Stimulated activated CD4-positive, alpha-beta T cell treated with anti-CD3 and anti-CD28 coated beads, Interleukin-1b, Interleukin-23, amount 100 ng/mL, for 1 hour (primary cell): ENCODE measurements at places on chromosomes 11 and 22.

- DNase-seq = no peak
Measured at GRCh38 chr11:96949464-96949863, 559.7 kb downstream of the JRKL start.

DNA sequence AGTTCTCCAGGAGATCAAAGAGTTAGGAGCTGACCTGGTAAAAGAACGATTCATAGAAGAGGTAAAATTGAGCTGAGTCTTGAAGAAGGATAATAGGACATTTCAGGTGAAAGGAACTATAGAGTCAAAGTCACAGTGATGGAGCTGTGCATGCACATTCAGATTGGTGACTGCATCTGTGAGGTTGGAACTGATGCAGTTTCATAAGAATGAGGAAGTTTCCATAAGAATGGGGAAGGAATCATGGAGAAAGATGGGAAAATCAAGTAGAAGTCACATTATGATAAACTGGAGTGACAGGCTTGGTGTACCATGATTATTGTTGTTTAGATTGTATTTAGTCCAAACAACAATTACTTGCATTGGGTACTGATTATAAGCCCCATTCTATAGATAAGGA is 232.2 kb downstream of the FAM76B start:
- DNase-seq = no peak

DNA sequence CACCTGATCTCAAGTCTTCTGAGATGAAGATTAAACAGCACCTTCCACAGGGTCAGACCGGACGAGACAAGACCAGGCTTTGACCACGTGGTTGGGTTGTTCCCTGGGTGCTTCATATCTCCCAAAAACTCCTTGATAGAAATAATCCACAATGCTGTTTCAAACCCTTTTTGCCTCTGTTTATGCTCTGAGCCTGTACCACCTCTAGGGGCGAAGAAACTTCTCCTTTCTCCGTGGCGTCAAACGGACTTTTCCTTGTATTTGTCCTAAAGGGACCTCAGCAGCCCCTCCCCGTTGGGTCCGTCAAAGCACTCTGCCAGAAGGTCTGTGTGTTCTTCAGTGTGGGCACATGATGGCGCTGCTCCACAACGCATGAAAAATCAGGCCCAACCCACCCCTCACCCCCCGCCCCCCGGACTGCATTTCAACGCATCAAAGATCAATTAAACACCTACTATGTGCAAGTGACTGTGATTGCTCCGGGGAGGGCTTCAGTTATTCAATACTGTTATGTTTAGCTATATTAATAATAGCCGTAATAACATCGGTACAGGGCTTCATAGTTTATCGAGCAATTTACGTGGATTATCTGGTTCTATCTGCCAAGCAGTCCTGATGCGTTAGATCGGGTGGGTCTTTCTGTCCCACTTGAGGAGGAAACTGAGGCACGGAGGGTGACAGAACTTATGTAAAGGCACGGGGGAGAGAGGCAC is 17.3 kb upstream of the EIF3D start:
- DNase-seq = no peak

GRCh38 chr11:59473015-59473414 is at the start of gene OR4D10:
TSS of gene OR4D10 (plus strand) at chr11:59473315. CDS start at chr11:59477430, 4,115 bp downstream.
- DNase-seq = no peak

DNA sequence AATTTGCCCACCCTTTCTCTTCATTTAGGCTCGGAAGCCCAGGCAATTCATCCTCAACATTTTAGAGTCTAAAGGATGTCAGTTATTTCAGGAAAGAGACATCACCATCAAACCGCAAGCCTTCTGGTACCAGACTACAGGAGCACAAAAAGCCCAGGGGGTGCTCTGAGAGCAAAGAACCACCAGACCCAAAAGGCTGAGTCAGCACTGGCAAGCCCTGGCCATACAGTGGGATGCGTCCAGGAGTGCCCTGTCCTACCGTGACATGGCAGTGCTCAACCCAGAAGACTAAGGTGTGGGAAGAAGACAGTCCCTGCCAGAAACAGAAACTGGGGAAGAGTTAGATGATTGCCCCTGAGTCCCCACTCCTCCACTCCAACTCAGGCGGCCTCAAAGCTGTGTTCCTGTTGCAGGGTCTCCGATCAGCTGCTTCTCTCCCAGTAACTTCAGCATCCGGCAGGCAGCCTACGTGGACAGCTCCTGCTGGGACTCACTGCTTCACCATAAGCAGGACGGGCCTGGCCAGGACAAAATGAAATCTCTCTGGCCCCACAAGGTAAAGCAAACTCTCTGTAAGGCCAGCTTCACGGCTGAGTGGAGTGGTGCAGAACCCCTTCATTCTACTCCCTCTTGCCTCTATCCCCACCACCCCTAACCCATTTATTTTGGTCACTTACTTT is 1.5 kb downstream of the PANX3 start:
- DNase-seq = no peak

- peak; percentile 39 for DNase-seq
Measured at GRCh38 chr11:68297812-68298658, 14.4 kb upstream of the LRP5 start.

DNA sequence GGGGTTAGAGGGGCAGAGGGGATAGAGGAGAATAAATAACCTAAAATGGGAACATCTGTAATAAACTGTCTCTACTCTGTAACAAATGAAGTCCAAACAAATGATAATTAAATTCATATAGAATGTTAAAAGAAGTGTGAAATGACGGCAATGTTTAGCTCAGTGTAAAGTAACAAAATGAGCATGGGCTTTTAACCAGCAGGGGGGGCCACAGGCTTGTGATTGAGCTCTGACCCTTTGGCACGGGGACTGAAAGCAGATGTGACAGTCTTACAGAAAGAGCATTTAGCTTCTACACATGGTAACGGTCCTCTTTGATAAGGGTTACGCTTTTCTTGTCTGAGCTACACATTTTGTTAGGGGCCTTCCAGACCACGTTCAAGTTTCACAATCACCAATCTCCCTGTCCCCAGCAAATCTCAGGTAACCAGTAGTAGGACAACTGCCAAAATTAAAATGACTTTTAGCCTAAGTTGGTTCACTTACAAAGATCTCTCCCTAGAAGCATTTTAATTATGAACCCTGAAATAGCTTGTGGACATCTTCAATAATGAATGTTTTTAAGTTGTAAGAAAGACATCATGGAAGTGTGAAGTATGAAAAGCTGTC is 262.5 kb downstream of the DCDC1 start:
- DNase-seq = peak; percentile 2

GRCh38 chr22:46425016-46425415 is 89.5 kb downstream of the TRMU start:
- no peak for DNase-seq

GRCh38 chr11:102468616-102469195 is 16.1 kb upstream of the TMEM123 start:
- no peak for DNase-seq

DNA sequence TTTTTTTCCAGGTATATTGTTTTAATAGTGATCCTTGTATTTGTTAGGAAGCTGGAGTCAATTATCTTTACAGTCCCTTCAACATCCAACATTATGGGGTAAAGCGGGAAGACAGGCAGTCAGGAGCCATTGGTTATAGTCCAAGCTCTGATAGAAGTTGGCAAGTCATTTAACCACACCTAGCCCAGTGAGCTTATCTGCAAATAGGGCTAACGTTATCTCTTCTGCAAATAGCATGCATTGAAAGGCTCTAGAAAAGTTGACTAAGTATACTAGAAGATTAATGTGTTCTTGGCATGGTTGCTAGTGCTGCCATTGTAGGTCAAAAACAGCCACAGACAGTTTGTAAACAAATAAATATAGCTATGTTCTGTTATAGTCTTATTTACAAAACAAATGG is 520.7 kb downstream of the OPCML start:
- no peak for DNase-seq
